ENCODE measurements at places on chromosomes 6 and 20.

- no peak for DNase-seq
These were observed 9.3 kb downstream of the AARS2 start for GRCh38 chr6:44303842-44304241.

DNA sequence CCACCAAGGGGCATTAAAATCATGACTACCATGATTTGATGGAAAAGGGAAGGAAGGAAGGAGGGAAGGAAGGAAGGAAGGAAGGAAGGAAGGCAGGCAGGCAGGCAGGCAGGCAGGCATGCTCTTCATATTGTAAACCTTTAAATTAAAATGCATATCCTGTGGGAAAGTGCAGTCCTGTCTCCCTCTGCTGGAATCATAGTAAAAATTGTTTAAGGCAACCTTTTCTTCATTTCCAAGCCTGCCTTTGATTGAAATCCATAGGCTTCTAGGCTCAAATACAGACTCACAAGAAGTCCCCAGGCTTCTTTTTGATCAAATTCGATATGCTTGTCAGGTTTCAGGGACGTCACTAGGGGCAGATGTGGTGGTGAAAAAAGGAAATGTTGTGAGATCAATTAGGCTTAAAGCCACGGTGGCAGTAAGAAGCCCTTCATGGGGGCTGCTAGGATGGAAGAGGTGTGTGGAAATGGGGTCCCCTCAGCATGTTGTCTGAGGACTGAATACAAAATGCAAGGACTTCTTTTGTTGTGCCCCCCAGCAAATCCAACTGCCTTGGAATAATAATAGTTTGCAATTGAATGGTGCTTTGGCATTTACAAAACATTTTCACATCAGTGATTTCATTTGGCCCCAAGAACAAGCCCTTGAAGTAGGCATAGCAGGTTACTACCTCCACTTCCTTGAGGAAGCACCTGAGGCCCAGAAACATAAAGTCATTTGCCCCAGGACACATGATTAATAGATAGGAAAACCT, 25.6 kb upstream of the GABRR1 start:
- peak; percentile 56 for DNase-seq

- DNase-seq = no peak
These were observed 343.6 kb downstream of the FRK start for GRCh38 chr6:115717062-115717461.

GRCh38 chr6:89940225-89941027, 46.2 kb downstream of the GJA10 start:
- peak; percentile 62 for DNase-seq

DNA sequence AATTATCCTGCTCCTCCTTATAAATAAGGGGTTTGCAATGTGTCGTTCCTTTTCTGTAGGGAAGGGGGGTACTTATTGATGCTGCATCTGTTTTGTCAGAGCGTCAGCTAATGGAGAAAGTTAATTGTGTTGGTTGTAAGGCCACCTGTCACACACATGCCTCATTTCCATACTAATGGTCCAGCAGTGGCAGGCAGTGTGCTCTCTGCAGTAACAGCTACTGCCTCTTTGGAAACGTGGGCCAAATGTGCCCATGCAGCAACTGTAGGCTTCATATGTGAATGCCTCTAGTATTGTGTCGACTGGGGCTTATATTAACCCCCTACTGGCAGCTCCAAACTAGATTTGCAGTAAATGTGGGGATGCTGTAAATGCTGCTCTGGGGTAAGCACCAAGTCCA, 56.3 kb upstream of the OLIG3 start:
- peak; percentile 76 for DNase-seq

- DNase-seq = no peak
These were observed 65.8 kb downstream of the SAMD3 start for GRCh38 chr6:130156908-130157307.

GRCh38 chr20:62723768-62724450, 15.3 kb downstream of the NTSR1 start:
- DNase-seq = no peak
